DND-41 (cell line): ENCODE measurements at places on chromosomes 12 and 14.

- no peak for DNase-seq
- no peak within 1 kb of the TSS for H3K27ac ChIP-seq
- no peaks in the 10 kb centered on the region for H3K27me3 ChIP-seq
- H3K36me3 ChIP-seq, result no peaks in the 10 kb centered on the region
Measured at GRCh38 chr12:10307630-10308029, at the start of gene KLRD1. Gene KLRD1, plus strand, starts transcription at chr12:10307870. Its CDS starts 208 bp downstream, at chr12:10308078.

GRCh38 chr14:66216763-66217162, 269.4 kb upstream of the CCDC196 start:
- no peak for DNase-seq
- H3K27me3 ChIP-seq, result no peaks in the 10 kb centered on the region
- no peak overlapping the region for H3K4me3 ChIP-seq
- no peaks in the 10 kb centered on the region for H3K36me3 ChIP-seq
- no peaks in the 10 kb centered on the region for H3K4me1 ChIP-seq
- H3K27ac ChIP-seq, result no peak overlapping the region

DNA sequence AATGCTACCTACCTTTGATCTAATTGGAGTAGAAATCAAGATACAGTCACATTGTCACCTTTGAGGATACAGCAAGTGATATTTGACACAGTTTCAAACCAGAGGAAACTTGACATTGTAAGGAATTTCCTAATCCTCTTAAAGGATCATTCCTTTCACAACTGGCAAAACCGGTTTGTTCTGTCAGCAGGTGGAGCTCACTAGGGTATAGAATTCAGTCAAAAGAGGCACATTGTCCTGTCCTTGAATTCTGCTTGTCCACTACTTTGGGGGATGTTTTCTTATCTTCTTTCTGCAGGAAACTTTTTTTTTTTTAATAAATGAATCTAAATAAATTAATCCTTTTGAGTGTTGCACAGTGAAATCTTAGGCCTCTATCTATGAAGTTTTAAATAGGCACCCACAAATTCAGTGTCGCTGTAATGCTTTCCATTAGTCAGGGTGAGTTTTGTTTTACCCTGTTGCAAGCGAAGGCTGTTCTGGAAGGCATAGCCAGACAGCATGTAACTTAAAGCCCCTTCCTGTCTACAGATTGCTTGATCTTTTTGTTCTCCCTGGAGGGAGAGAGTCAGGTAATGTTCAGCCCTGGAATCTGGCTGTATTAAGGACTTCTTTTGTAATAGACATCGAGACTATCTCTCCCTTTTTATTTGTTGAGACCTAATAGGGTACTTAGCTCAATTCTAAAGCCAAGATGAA, 285.0 kb upstream of the RGS6 start:
- no peak for DNase-seq
- H3K4me1 ChIP-seq, result no peaks in the 10 kb centered on the region; the same call in 1 of the 2 replicates
- H3K27me3 ChIP-seq, result no peaks in the 10 kb centered on the region
- no peak overlapping the region for H3K4me3 ChIP-seq

- H3K36me3 ChIP-seq, result no peaks in the 10 kb centered on the region
- no peak overlapping the region for H3K27ac ChIP-seq
- H3K4me3 ChIP-seq, result no peak overlapping the region
- peaks cover 52% of the 10 kb centered on the region for H3K4me1 ChIP-seq
- no peaks in the 10 kb centered on the region for H3K27me3 ChIP-seq
Measured at GRCh38 chr14:52356025-52356424, 41.9 kb downstream of the PTGER2 start.

GRCh38 chr14:93239869-93240677, 33.0 kb downstream of the UBR7 start:
- H3K4me1 ChIP-seq, result no peaks in the 10 kb centered on the region
- no peaks in the 10 kb centered on the region for H3K27me3 ChIP-seq
- H3K27ac ChIP-seq, result no peak overlapping the region

DNA sequence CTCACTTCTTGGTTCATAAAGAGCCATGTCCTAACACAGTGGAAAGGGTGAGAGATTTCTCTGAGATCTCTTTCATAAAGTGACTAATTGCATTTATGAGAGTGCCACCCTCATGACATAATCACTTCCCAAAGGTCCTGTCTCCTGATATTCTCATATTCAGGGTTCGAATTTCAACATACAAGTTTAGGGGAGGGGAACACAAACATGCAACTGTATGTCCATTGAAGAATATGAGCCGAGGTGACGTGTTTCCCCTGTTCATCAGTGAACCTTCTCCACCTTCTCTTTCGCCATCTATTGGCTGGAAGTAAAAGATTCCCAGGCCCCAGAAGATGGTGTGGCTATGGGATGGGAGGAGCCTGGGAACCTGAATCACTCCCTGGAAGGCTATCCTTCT, 354.2 kb upstream of the ATP2B1 start:
- H3K27me3 ChIP-seq, result no peaks in the 10 kb centered on the region
- H3K4me1 ChIP-seq, result no peaks in the 10 kb centered on the region
- no peak overlapping the region for H3K4me3 ChIP-seq

- no peak overlapping the region for H3K4me3 ChIP-seq
- no peaks in the 10 kb centered on the region for H3K4me1 ChIP-seq
Measured at GRCh38 chr14:31582836-31583452, 21.7 kb downstream of the NUBPL start.

GRCh38 chr14:85191986-85192385, 338.0 kb upstream of the FLRT2 start:
- no peaks in the 10 kb centered on the region for H3K27me3 ChIP-seq
- H3K4me3 ChIP-seq, result no peak overlapping the region
- H3K36me3 ChIP-seq, result no peaks in the 10 kb centered on the region
- no peak overlapping the region for H3K27ac ChIP-seq
- DNase-seq, result no peak

GRCh38 chr12:1355396-1355795, 239.0 kb downstream of the FBXL14 start:
- H3K27ac ChIP-seq, result no peak overlapping the region
- no peak overlapping the region for H3K4me3 ChIP-seq
- no peaks in the 10 kb centered on the region for H3K4me1 ChIP-seq
- H3K27me3 ChIP-seq, result no peaks in the 10 kb centered on the region
- DNase-seq, result no peak
- H3K36me3 ChIP-seq, result no peaks in the 10 kb centered on the region

GRCh38 chr14:96027431-96028355, 11.5 kb upstream of the C14orf132 start:
- peaks cover 8% of the 10 kb centered on the region for H3K27me3 ChIP-seq
- no peak overlapping the region for H3K4me3 ChIP-seq
- no peaks in the 10 kb centered on the region for H3K4me1 ChIP-seq
- DNase-seq, result no peak

DNA sequence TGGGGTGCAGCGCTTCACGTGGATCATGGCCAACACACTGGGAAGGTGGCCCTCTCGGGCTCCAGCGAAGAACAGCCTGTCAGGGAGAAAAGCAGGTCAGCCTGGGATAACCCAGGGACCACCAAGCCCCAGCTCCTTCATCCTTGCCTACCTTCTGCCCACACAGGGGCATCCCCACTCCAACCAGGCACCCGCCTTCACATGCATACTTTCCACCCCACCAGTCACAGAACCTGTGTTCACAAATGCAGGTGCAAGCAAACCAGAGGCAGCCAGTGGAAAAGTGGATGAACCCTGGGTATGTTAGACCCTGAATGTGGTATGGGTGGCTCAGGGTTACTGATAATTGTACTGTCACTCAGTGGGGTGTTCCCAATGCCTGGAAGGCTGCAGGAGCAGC, 12.4 kb upstream of the CEBPE start:
- H3K4me3 ChIP-seq, result no peak overlapping the region
- no peaks in the 10 kb centered on the region for H3K36me3 ChIP-seq
- no peaks in the 10 kb centered on the region for H3K4me1 ChIP-seq
- peaks cover 25% of the 10 kb centered on the region for H3K27me3 ChIP-seq

DNA sequence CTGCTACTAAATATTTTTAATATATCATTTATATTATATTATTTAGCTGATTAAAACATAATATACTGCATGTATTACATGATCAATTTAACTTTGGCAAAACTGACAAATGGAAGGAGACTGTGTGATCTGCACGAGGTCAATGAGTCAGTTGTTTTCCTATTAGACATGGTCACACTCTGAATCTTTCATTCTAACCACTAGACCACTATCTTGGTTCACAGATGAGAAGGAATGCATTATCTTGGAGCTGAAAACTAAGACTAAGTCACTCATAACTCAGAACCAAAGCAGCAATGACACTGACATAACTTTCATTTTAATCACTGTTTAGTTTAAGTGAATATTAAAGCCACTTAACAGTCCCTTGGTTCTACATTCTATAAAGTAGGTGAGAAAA, 37.4 kb downstream of the GNPTAB start:
- no peaks in the 10 kb centered on the region for H3K27me3 ChIP-seq
- peaks cover 53% of the 10 kb centered on the region for H3K36me3 ChIP-seq
- H3K4me3 ChIP-seq, result no peak overlapping the region
- DNase-seq, result no peak
- H3K27ac ChIP-seq, result peak overlapping the region; percentile 12; the same call in 1 of the 2 replicates

- H3K4me3 ChIP-seq, result no peak overlapping the region
- no peak for DNase-seq
- no peaks in the 10 kb centered on the region for H3K36me3 ChIP-seq
- peaks cover 5% of the 10 kb centered on the region for H3K27me3 ChIP-seq
- H3K27ac ChIP-seq, result no peak overlapping the region
Measured at GRCh38 chr14:104651876-104652260, 37.5 kb upstream of the INF2 start.

DNA sequence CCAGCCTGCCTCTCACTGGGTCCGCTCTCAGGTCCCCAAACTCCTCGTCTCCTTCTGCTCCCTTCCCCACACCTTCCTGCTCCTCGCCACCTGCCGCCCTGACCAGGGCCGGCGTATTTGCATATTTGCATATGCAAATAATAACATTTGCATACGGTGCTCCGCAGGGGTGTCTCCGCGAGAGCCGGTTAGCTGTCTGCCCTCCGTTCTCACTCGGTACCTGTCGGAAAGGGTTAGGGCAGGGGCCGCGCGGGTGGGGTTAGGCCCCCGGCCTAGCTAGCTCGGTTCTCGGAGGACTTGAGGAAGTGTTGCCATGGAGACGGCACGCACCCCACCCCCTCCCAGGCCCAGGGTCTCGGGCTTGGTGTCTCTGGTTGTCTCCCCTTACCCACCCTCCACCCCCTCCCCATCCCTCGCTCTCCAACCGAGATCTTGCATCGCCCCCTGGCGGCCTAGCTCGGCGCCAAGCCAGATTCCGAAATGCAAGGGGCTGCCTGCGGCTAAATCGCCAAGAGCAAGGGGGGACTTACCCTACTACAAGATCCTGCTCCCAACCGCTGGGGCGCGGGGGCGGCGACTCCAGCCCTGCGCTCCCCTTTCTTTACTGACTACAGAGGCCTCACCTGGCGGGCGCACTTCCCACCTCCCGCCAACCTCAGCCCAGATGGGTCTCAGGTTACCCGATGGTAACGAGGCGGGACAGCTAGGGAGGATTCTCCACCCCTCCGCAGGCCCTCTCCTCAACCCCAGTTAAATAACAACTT, 8.1 kb downstream of the STAC3 start:
- peaks cover 14% of the 10 kb centered on the region for H3K27me3 ChIP-seq
- H3K27ac ChIP-seq, result 0 out of 2 replicates have a peak overlapping the region, but pooled peaks have one; percentile 35
- H3K4me3 ChIP-seq, result peak overlapping the region; percentile 39; the same call in 1 of the 2 replicates
- peaks cover 37% of the 10 kb centered on the region for H3K4me1 ChIP-seq
- H3K36me3 ChIP-seq, result no peaks in the 10 kb centered on the region
- peak; percentile 79 for DNase-seq

DNA sequence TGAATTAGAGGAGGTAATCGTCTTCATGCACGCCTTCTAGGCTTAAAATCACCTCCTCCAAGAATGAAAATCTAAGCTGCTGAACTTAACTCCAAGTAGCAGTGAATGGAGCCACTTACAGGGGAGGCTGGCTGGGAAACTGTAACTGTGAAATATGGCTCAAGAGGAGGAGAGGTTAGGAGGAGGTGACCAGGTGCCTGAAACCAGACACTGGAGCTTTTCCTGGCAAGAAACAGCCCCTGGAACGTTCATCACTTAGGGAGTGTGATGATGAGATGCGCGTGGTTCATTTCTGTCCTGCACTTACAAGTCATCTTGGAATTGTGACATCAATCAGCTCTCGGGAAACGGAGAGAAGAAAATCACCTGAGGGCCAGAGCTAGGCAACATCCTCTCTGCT, 62.3 kb upstream of the TMEM132C start:
- DNase-seq, result no peak
- no peaks in the 10 kb centered on the region for H3K36me3 ChIP-seq
- no peak overlapping the region for H3K27ac ChIP-seq
- no peaks in the 10 kb centered on the region for H3K27me3 ChIP-seq
- no peak overlapping the region for H3K4me3 ChIP-seq
- H3K4me1 ChIP-seq, result no peaks in the 10 kb centered on the region

DNA sequence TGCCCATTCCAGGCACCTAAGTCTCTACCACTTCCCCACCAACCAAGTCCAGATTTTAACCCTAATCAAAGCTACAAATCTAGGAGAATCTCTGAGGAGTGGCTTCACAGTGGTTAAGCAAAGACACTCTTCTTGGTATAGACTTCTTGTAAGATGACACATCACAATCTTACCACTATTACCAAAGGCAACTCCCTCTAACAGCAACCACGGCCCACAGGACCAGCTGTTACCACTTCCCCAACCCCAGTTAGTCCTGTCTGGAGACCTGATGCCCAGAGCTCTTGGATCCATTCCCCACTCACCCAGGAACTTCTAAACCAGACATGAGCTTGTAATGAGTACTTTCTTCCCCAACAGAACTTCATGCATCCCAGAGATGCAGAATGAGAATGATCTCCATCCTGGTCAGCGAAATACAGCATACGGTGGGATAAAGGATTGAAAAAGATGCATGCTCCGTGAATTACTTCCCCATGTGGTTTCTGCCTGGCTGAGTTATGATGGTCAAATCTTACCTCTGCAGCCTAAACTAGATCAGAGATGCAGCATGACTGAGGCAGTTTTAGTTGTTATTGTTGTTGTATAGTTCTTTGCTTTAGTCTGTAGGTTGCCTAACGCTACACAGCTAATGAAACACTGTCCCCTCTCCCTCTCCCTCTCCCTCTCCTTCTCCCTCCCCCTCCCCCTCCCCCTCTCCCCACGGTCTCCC, 87.7 kb upstream of the FOXN3 start:
- peaks cover 8% of the 10 kb centered on the region for H3K4me1 ChIP-seq
- H3K27me3 ChIP-seq, result no peaks in the 10 kb centered on the region

DNA sequence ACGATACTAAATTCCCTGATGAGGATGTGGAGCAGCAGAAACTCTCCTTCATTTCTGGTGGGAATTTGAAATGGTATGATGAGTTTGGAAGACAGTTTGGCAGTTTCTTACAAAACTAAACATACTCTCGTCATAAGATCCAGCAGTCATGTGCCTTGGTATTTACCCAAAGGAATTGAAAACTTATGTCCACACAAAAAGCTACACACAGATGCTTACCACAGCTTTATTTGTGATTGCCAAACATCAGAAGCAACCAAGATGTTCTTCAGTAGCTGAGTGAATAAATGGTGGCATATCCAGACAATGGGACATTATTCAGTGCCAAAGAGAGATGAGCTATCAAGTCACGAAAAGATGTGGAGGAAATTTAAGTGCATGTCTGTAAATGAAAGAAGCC, 10.7 kb upstream of the APOLD1 start:
- H3K36me3 ChIP-seq, result no peaks in the 10 kb centered on the region
- DNase-seq, result no peak
- no peak overlapping the region for H3K27ac ChIP-seq
- H3K27me3 ChIP-seq, result no peaks in the 10 kb centered on the region
- H3K4me3 ChIP-seq, result no peak overlapping the region

GRCh38 chr12:22653791-22654190, 28.8 kb downstream of the ETNK1 start:
- no peak overlapping the region for H3K27ac ChIP-seq
- no peaks in the 10 kb centered on the region for H3K27me3 ChIP-seq
- no peak for DNase-seq
